Activated naive CD4-positive, alpha-beta T cell treated with anti-CD3 and anti-CD28 coated beads, Interleukin-2, amount 10 ng/mL, durations not matched to agents 7 days and 5 days (primary cell): ENCODE measurements at places on chromosomes 5 and 9.

GRCh38 chr5:157528036-157528632 is 47.4 kb downstream of the ADAM19 start:
- no peak for DNase-seq

DNA sequence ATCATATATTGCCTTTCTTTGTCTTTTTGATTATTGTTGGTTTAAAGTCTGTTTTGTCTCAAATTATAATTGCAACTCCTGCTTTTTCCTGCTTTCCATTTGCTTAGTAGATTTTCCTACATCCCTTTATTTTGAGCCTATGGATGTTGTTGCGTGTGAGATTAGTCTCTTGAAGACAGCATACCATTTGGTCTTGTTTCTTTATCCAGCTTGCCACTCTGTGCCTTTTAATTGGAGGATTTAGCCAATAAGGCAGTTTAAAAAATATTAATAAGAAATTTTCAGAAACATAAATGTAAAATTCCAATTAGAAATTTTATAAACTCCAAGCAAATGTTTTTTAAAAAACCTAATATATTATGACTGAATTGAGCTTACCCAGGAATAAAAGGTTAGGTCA is 24.0 kb downstream of the BTNL8 start:
- DNase-seq = no peak

GRCh38 chr5:135476615-135477581 is 24.7 kb upstream of the TIFAB start:
- no peak for DNase-seq

GRCh38 chr5:151612689-151613427 is 21.7 kb upstream of the FAT2 start:
- peak; percentile 50 for DNase-seq

- no peak for DNase-seq
These were observed 15.3 kb downstream of the GCNT4 start for GRCh38 chr5:75037106-75037505.

- DNase-seq = no peak
These were observed 482 bp downstream of the IARS1 start for GRCh38 chr9:92293075-92293354.

DNA sequence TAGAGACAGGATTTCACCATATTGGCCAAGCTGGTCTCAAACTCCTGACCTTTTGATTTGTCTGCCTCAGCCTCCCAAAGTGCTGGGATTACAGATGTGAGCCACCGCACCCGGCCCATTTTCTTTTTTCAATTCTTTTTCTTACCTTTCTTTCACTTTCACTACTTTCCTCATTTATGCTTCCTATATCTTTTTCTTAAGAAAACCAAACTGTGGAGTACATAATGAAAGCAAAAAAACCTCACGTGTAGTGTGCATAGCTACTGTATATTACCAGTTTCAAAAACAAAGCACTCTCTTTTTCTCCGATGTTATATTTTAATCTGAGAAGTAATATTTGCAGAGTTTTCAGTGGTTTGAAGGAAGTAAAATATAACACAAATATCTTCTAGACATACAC is 8.0 kb upstream of the CAST start:
- no peak for DNase-seq

GRCh38 chr5:167634432-167634831 is 657.0 kb upstream of the WWC1 start:
- DNase-seq = no peak

GRCh38 chr5:153896701-153897100 is 142.0 kb downstream of the FAM114A2 start:
- no peak for DNase-seq

DNA sequence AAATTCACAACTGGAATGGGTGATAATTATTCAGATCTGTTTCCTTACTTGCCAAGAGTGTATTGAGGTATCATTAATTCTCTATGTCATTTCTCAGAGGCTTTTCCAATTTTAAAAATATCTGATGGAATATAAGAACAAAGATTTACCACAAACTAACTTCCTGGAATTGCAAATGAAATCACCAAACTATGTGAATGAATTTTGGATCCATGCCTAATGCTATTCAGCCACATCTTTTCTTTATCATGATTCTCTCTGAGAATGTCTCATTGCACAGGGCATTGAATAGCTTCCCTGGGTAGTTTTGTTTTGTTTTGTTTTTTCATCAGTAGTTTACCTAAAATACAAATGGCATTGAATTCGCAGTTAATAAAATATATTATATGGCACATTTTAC is 146.9 kb upstream of the FBN2 start:
- DNase-seq = no peak

DNA sequence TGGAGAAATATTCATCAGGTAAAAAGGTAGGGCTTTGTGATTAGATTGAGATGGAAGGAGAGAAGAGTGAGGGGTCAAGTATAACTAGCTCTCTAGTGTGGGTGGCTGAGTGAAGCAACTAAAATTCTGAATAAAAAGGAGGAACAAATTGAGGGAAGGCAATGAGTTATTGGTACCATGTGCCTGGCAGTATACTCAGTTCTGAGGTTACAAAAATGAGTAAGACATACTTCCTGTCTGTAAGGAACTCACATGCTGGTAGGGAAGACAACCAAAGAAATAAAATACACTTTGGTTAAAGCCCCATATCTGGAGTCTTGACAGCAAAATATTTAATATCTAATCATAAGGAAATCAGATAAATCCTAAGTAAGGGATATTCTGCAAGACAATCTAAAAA is 476.8 kb upstream of the C9orf72 start:
- DNase-seq = no peak

DNA sequence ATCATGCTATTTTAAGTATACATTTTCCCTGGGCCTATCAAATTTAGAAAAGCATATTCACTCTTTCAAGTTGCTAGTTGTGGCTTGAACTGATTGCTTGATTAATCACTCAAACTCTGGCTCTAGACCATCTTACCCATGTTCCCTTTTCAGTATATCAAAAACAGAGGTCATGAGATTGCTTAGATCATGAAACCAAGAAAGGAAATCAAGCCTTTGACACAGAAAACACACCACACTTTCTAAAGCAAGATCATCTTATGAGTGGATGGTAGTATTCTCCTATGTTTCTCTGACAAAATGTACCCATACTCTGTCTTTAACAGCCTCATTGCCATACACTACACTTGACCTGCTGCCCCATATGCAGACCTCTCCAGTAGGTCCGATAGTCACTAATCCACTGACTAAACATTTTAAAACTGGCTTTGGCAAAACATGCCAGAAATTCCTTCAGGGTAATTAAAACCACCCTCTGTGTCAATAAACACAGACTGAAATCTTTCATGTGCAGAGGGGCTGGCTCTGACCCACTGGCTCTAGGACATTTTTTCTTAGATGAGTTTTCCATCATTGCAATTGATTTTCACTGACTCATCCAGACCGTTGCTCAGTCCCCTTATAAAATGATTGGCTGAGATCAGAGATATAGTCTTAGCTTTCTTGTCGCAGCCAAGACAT is 18.2 kb downstream of the PPP2R2B start:
- DNase-seq = no peak

- no peak for DNase-seq
These were observed 14.7 kb downstream of the MGAT1 start for GRCh38 chr5:180787711-180788431.

GRCh38 chr9:137205126-137206069 is at the start of the genes NDOR1 and TMEM203:
Gene NDOR1 (plus strand): TSS chr9:137205700. CDS start chr9:137205778, 78 bp downstream.
Gene TMEM203 (minus strand): TSS chr9:137205648. CDS start chr9:137205414, 234 bp downstream.
- peak; percentile 96 for DNase-seq

GRCh38 chr5:21649969-21650368 is 1203.2 kb downstream of the CDH12 start:
- DNase-seq = no peak

GRCh38 chr9:20594608-20595007 is 27.7 kb downstream of the MLLT3 start:
- no peak for DNase-seq

GRCh38 chr5:9545136-9545991 is 511 bp downstream of the SEMA5A start:
- DNase-seq = no peak

GRCh38 chr5:150780187-150780692 is 1.7 kb downstream of the SMIM3 start:
- no peak for DNase-seq

GRCh38 chr5:35096216-35096615 is 48.5 kb upstream of the AGXT2 start:
- no peak for DNase-seq

DNA sequence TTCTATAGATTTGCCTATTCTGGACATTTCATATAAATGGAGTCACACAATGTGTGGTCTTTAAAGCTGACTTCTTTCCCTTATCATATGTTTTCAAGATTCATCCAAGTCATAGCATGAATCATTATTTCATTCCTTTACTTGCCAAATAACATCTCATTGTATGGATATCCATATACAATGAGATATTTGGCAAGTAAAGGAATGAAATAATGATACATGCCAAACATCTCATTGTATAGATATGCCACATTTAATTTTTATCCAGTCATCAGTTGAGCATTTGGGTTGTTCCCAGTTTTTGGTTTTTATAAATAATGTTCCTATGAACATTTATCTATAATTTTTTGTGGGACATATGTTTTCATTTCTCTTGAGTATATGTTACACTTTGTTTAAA is 20.5 kb upstream of the OR2K2 start:
- no peak for DNase-seq

DNA sequence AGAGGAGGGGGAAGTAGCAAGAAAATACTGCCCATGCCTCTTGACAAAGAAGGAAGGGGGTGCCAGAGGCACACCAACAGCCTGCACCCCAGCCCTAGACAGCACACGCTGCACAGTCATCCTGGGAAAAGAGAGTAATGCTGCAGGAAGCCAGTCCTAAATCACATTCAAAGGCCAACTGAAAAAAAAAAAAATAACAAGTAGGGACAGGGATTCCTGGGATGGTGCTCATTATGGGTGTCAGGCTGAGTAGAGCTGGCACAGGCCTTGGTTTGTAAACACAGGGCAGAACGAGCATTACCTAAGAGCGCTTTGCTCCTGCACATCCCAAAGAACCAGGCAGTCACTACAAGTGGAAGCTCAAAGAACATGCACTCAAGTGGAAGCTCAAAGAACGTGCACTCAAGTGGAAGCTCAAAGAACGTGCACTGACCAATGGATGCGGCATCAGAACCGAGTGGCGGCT is 7.8 kb downstream of the RAPGEF1 start:
- DNase-seq = no peak

DNA sequence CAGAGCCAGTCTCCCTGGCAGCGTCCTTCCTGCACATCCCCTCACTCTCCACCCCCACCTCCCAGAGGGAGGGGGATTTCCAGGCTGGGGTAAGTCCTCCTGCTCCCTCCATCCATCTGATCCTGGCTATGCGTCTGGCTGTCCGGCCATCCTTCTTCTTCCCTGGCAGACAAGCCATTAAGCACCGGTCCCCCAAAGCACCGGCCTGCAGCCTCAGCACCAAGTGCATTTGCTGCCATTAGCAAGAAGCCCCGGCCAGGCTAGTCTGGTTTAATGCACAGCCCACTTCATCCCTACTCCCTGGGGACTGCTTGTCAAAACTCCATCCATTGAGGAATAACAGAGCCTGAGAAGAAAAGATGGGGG is 208.7 kb upstream of the IER5L start:
- no peak for DNase-seq

DNA sequence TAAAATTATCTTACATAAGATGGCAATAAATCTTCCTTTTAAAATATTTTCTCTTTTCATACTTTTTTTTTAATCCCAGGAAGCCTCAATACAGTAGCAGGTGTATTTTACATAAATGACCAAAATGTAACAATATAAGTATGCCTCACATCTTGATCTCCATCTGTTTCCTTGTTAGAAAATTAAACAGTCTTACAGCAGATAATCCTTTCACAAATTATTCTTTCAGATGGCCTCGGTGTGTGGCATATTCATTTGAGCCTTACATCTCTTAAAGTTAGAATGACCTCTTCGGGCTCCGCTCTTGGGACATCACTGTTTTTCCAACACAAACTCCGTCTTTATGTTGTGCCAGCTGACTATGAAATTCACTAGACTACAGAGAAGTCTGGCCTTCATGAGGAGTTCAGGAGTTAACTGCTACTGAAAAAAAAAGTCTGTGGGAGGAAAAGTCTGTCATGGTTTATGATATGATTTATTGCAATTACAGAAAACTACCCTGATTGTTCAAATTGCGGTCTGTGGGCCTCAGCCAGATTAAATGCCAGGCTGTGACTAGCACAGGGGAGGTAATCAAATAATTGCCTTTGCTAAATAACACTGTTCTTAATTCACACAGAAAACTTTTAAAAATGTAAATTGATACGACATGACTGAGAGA is 292.9 kb upstream of the PUM3 start:
- no peak for DNase-seq

DNA sequence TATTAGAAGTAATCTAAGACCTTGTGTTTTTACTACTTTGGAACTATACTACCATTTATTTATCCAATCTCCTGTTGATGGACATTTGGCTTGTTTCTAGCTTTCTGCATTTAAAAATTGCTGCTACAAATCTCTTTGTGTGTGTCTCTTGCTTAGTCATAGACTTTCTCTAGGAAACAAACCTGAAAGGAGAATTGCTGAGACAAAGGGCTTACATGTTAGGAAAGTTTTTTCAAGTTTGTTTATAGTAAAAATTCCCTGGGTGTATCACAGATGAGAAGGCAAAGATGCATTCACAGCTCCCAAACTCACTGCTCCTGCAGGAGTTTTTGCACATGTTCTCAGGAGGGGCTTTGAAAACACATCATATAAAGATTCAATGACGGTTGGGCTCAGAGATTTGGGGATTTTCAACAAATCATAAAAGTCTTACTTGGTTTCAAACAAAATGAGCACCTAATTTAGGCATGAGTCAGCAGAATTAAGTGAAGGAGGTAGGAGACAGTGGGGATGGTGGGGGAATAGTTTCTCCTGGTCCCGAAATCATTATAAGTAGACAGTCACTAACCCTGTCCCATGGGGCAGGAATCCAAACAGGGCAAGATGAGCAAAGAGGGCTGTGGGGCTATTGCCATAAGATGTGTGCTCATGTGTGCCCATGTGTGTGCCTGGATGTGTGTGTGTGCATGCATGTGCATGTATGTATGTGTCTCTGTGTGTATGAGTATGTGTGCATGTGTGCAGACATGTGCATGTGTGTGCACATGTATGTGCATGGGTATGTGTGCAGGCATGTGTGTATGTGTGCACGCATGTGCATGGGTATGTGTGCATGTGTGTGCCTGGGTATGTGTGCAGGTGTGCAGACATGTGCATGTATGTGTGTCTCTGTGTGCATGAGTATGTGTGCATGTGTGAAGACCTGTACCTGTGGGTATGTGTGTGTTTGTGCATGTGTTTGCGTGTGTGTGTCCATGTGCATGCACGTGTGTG is 43.4 kb upstream of the S1PR3 start:
- DNase-seq = no peak

DNA sequence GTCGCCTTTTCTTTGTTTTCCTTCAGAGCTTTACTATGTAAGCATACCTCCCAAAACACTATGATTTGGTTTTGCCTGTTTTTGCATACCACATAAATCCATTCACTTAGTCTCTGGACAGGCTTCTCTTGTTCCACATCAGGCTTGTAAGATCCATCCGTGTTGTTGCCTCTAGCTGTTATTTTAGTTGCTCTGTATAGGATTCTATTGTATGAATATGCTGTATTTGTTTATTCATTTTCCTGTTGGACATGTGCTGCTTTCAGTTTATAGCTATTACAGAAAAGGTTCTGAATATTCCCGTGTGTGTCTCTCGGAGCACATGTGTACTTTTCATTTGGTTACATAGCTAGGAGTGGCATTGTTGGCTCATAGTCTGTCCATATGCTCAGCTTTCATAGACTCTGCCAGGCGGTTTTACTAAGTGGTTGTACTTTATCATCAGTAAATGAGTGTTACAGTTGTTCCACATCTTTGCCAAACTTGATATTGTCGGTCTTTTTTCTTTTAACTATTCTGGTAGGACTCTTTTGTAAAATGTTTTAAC is 41.8 kb downstream of the NUP214 start:
- no peak for DNase-seq

- no peak for DNase-seq
These were observed 271.5 kb downstream of the ADGRV1 start for GRCh38 chr5:90830058-90830457.

- no peak for DNase-seq
These were observed 1.4 kb downstream of the TMEFF1 start for GRCh38 chr9:100474082-100474923.
